Pons (tissue), 1 donor: ENCODE measurements at places on chromosomes 16 and 17.
A peak's percentile ranks its signal among the peaks of the same experiment; 100 is the strongest.

GRCh38 chr17:40062329-40063186 lies at the start of gene THRA:
TSS of gene THRA (plus strand) at chr17:40062965. CDS start at chr17:40074489, 11,524 bp downstream.
- DNase-seq: peak; percentile 48

GRCh38 chr16:79097166-79097565 lies 503.4 kb downstream of the MAF start:
- peak; percentile 20 for DNase-seq

GRCh38 chr17:77471984-77472461 lies 331.3 kb downstream of the SEC14L1 start:
- DNase-seq: peak; percentile 45

GRCh38 chr16:19366391-19366790 lies 51.3 kb upstream of the TMC5 start:
- no peak for DNase-seq

DNA sequence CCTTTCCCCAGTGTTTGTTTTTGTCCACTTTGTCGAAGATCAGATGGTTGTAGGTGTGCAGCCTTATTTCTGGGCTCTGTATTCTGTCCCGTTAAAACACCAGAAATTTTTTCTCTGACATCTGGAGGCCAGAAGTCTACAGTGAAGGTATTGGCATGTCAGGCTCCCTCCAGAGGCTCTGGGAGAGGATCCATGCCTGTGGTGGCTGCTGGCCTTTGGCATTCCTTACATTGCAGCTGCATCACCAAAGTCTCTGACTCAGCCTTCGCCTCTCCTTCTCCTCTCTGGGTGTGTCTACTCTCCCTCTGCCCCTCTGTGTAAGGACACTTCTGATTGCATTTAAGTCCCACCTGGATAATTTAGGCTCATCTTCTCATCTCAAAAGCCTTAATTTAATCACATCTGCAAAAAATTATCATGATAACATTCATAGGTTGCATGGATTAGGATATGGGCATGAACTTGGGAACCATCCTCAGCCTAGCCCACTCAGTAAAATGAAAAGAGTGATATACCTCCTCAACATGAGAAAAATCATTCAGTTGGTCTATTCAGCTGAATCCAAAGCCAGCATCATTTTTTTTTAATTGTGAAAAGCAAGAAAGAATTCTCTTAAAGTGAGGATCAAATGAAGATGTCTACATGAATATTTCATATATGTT lies 78.0 kb downstream of the MAP2K6 start:
- DNase-seq: no peak

- DNase-seq: no peak
Observed at GRCh38 chr17:40517981-40518380, 16.6 kb upstream of the TNS4 start.

- DNase-seq: no peak
Observed at GRCh38 chr16:81436386-81436785, 8.2 kb upstream of the CMIP start.

- no peak for DNase-seq
Observed at GRCh38 chr16:85314512-85314971, 202.3 kb upstream of the CIBAR2 start.

DNA sequence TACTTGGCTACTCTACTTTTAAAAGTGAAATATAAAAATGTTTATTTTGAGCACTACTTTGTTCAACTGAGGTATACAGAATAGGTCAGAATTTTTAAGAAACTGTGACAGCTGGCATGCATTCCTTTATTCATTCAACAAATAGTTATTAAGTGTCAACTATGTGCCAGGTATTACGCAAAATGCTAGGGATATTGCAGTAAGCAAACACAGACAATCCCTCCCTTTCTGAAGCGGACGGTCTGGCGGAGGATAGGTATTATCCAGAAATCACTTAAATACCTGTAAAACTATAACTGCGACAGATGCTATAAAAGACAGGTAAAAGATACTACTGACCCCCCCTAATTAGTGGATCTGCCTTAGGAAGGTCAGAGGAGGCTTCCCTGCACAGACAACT lies 26.1 kb downstream of the METTL16 start:
- DNase-seq: no peak

DNA sequence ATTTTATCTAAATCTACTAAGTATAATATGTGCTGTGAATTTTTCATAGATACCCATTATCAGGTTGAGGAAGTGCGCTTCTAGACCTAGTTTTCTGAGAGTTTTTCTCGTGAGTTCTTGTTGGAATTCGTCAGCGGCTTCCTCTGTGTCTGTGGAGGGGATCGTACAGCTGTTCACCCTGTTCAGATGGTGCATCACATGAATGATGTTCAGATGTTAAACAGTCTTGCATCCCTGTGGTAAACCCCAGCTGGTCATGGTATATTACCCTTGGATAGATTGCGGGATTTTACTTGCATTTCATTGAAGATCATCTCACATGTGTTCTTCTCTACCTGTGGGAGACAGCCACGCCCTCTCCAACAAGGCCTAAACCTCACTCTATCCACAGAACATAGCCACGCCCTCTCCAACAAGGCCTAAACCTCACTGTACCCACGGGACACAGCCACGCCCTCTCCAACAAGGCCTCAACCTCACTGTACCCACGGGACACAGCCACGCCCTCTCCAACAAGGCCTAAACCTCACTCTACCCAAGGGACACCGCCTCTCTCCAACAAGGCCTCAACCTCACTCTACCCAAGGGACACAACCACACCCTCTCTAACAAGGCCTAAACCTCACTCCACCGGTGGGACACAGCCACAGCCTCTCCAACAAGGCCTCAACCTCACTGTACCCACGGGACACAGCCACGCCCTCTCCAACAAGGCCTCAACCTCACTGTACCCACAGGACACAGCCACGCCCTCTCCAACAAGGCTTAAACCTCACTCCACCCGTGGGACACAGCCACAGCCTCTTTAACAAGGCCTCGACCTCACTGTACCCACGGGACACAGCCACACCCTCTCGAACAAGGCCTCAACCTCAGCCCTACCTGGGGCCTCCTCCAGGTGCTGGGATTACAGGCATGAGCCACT lies 180.2 kb upstream of the CHMP6 start:
- no peak for DNase-seq

- peak; percentile 86 for DNase-seq
Observed at GRCh38 chr16:17416461-17417311, 54.1 kb downstream of the XYLT1 start.

DNA sequence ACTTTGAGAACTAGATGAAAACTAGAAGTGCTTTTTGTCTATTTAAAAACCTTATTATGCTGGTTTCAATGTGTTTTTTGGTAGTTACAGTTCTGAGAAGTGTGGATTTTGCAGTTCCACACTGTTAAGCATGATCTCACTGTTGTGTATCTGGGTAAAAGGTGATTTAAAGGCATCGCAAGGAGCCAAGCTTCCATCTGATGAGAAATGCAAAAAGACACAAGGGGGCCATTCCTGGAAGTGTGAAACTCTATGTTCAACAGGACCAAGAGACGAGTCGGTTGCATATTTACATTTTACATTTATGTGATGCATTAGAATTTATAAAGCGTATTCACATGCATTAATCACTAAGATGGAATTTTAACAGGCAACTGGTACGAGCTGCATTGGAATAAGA lies 490.8 kb downstream of the NPIPA7 start:
- no peak for DNase-seq

GRCh38 chr17:73365301-73365874 lies 53.6 kb upstream of the CDC42EP4 start:
- no peak for DNase-seq

DNA sequence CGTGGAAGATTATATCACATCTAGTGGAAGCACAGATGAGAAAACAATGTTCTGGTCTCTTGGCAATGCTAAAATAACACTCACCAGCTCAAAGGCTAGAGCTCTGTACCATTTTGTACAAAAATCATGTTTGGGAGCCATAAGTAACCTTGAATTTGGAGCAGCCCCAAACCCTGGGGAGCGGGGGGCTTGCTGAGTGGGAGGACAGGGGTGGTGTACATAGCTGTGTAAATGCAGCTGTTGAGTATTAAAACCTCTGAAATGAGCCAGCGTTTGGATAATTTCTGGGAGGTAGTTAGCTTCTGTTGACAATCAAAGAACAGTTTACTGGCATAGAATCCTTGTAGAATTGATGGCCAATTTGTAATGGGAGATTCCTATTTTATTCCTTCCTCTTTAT lies 4.3 kb downstream of the MYH8 start:
- no peak for DNase-seq

DNA sequence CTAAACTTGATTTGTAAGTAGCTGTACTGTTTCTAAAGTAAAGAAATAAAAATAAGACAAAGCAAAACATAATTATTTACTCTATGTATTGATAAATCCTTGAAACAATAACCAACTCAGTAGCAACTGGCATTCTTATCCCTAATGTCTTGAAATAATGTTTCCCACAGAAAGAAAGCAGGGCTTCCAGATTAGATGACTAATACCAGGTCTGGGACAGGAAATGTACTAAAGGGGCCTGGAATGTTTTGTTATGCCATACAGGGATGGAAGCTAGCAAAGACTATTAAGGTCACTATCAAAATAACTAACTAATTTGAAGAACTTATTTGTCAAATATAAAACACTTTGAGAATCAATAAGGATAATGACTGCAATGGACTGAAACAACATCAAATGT lies 82.1 kb downstream of the CFDP1 start:
- no peak for DNase-seq

DNA sequence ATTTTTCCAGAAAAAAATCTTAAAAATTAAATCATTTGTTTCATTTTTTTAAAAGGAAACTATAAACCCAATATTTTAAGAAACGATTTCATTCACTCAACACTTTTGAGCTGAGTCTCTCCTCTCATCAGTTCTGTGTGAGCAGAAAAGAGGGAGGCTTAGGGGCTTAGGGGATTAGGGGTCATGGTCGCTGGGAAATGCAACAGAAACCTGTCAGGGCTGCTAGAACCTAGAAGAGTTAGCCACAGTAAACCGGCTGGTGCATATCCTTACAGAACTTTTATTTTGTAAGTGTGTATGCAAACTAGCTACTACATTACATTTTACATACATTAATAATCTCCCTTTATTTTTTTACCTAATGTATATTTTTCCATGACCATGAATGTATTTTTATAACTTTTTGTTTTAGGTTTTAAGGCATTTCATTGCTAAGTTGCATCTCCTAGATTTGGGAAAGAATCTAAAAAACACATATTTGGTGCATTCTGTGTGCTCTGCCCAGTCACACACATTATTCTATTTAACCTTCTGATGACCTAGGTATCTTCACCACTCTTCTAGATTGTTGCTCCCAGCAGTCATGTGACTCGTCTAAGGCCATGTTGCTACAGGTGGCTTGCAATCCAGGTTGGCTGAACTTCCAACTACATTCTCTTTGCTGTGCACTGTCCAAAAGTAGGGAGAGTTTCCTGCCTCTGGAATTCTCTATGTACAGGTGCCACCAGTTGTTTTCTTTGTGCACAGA lies 24.4 kb downstream of the TBC1D3B start:
- no peak for DNase-seq

DNA sequence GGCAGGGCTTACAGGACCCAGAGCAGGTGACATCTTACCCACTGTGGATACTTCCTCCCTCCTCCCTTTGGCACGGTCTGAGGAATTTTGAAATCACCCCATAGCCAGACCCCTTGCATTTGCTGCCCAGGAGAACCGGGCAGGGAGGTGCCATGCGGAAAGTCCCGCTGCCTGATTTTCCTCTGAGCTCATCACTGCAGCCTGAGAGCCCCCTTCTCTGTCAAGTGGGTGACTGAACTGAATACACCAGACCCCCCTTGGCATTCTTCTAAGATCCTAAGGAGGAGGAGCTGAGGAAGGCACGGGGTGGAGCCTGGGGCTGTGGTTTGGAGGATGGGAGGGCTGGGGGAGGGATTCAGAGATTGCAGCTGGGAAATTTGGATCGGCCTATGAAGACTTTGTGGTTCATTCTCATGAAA lies 173.4 kb downstream of the RAB11FIP4 start:
- no peak for DNase-seq

GRCh38 chr17:18093616-18094408 lies 6.1 kb downstream of the DRG2 start:
- no peak for DNase-seq

- DNase-seq: no peak
Observed at GRCh38 chr16:18933501-18933900, 7.3 kb upstream of the SMG1 start.

DNA sequence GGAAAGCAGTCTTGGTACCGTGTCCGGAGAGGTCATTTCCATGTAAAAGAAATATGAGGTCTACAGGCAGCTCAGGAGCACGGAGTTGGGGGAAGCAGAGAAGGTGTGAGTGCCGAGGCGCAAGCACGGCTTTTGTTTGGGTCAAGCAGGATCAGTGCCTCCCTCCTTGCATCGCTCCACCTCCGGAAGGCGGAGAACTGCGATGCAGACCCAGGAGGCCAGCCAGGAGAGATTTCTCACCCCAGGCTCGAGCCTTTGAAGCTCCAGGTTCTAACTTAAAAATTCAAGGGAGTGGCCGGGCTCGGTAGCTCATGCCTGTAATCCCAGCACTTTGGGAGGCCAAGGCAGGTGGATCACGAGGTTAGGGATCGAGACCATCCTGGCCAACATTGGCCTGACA lies 25.0 kb downstream of the NAA60 start:
- no peak for DNase-seq

DNA sequence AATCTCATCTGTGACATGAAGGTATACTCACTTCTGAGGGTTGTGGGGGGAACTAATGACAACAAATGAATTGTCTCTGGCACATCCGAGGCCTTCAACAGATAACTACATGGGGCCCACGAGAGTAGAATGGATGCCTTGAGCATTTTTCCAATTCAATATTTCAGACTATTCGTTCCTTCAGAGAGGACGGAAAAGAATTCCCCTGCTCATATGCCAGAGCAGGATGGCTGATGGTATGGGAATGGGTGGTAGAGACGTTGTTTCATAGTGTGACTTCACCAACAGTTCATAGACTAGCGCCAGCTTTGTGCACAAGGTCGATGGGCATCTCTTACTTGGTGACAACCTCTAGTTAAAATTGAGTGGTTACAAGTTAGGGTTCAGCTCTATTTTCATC lies 61.3 kb downstream of the HLF start:
- DNase-seq: no peak
